ENCODE measurements at places on chromosomes 6 and 20.

- no peak for DNase-seq
Measured at GRCh38 chr20:59323731-59324130, 23.3 kb downstream of the EDN3 start.

DNA sequence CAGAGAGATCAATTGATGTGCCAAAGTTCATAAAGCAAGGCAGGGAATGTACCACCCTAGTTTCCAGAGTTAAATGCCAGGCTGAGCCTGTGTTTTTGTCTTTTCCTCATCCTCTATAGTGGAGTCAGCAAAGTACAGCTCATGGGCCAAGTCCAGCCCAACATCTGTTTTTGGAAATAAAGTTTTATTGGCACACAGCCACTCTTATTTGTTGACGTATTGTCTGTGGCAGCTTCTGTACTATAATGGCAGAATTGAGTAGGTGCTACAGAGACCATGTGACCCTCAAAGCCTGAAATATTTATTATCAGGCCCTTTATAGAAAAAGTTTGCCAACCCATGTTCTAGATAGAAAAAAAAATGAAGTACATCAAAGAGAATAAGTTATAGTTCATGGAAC, 187.0 kb downstream of the TSHZ2 start:
- no peak for DNase-seq

DNA sequence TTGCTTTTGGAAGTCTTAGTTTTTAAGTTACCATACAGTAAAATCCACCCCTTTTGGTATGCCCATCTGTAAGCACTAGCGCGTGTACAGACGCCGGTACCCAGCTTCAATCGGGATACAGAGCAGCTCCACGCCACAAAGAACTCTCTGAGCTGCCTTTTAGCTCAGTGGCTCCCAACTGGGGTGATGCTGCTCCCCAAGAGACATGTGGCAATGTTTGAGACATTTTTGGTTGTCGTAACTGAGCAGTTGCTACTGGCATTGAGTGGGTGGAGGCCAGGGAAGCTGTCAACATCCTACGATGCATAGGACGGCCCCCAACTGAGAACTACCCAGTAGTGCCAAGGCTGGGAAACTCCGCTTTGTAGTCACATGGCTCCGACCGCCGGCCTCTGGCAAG, 73.3 kb downstream of the BMP7 start:
- no peak for DNase-seq

GRCh38 chr20:12371990-12372389, 454.3 kb downstream of the BTBD3 start:
- no peak for DNase-seq

DNA sequence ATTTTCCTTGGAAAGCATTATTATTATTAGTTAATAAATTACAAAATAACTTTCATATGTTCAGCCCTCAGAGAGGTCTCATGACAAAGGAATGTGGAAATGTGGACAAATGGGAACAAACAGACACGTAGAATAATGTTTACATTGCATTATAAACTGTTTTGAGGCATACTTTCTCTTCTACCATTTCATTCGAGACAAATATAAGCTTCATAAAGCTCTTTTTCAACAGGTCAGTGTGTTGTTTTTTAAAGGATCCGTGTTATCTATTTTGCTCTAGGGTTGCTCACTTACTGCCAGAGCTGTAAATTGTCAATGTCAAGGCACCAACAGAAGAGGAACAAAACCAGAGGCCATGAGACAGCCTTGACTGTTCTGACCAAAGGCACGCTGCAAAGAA, 256.8 kb downstream of the PHACTR1 start:
- no peak for DNase-seq
